NCI-H460 (cell line): ENCODE measurements at places on chromosomes 2 and 18.

DNA sequence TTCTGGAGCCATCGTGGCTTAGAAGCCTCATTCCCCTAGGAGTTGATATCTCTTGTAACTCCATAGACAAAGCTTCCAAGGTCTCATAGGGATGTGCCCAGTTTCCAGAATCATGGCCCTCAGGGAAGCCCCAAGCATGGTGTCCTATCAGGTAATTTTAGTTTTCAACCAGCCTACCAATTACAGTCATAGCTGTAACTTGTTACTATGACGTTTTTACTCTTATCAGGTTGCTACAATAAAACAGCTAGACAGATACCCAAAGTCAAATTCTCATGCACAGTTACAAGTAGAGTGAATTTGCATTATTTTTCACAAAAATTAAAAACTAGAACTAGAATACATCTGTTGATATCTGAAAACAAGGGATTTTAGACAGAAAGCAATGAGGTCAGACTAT, 8.9 kb downstream of the LYPD6 start:
- no peak for DNase-seq

DNA sequence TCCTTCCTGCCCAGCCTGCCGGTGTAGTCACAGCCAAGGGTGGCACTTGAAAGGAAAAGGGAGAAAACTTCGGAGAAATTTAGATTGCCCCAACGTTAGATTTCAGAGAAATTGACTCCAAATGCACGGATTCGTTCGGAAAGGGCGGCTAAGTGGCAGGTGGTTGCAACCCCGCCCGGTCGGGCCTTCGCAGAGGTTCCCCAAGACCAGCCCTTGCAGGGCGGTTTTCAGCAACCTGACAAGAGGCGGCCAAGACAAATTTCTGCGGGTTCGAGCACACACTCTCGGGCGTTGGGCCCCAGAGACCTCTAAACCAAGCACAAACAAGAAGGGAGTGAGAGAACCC, 4.8 kb downstream of the ONECUT2 start:
- no peak for DNase-seq

DNA sequence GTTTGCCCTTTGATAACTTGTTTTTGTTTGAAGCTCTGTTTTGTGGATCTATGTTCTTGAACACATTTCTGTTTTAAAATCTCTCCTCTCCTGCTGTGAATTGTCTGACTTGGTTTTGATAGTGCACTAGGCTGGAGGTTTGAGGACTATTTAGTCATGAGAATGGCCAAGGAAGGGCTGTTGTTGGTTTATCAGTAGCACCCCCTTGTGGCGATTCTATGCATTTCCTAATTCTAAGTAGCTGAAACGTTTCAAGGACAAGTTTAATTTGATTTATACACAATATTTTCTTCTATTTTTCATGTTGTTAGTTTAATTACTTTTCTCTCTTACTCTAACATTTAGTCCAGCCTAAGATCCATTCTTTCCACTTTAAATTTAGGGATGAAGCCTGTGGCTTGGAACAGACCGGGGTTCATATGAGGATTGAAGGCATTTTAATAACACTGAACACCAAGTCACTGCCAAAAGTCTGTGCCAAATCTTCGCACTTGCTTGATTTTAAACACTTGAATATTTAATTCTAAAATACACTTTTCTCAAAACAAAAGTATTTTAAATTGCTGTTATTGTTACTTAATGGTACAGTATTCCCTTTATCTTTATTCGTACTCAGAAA, 166.0 kb downstream of the SOCS6 start:
- peak; percentile 50 for DNase-seq

DNA sequence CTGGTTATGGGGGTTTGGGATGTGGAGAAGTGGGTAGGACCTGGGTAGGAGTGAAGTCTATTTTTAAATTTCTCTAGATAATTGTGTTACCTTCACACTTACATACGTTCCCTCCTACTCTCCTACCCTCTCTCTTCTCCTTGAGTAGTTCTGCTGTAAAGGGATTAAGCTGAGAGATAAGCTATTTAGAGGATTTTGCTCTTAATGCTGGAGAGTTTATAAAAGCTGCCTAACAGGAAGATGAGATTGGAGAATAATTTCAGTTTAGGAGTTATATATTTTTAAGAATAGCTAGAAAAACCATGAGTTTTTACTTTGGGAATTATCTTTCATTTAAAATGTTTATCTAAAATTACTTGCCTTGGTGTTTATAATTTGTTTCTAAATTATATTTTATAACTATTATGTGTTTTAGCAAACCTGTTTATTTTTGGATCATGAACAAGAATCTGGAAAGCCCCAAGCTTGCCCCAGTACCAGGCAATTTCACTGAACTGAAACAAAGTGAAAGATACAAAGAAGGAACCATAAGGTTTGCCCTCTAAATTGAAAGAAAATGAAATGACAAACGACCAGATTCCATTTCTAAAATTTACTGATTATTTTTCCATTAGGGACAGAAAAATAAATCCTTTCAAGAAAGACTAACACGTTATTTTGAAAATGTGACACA, 101.5 kb downstream of the ZNF532 start:
- no peak for DNase-seq
